ENCODE measurements at places on chromosomes 3 and 15.

GRCh38 chr3:172174513-172175253 is 135.3 kb downstream of the FNDC3B start:
- DNase-seq, result no peak

DNA sequence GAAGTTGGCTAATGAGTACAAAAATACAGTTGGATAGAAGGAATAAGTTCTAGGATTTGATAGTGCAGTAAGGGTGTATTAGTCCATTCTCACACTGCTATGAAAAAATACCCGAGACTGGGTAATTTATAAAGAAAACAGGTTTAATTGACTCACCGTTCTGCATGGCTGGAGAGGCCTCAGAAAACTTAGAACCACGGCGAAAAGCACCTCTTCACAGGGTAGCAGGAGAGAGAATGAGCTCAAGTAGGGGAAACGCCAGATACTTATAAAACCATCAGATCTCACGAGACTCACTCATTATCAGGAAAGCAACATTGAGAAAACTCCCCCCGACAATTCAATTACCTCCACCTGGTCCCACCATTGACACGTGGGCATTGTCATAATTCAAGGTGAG is 483.3 kb downstream of the TUSC7 start:
- DNase-seq, result no peak

- no peak for DNase-seq
These were observed 83.5 kb upstream of the VGLL4 start for GRCh38 chr3:11727207-11727606.

DNA sequence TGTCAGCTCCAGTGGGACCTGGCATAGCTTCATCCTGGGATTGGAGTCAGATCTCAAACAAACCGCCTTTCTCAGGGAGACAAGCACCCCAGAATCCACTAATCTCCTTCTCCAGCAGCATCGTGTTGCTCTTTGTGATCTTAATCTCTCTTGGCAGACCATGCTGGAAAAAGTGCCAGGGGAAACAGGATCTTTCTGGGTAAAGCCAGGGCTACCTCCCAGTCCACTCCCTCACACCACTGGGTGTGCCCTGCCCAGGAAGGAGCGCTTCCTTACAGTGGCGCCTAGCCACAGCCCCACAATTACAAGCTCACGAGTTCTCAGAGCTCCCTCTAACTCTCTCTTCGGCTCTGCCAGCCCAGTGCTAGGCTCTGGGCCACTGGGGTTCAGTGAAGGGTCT is 32.2 kb downstream of the RPLP1 start:
- DNase-seq, result no peak

DNA sequence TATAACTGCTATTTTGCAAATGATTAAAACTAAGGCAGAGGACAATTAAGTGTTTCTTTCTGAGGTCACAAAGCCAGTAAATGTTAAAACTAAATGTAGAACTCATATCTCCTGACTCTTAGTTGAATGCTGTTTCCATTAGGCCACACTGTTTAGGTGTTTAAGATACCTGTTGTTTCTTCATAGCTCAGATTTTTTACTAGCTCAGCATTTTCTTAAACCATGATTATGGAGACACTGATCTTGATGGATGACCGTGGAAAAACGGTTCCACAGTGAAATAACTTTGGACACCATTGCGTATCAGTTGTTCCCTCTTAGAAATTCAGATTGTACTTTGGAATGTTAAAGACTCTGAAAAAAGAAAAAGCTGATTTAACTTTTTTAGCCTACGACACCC is 177.5 kb downstream of the TCF12 start:
- DNase-seq, result no peak

DNA sequence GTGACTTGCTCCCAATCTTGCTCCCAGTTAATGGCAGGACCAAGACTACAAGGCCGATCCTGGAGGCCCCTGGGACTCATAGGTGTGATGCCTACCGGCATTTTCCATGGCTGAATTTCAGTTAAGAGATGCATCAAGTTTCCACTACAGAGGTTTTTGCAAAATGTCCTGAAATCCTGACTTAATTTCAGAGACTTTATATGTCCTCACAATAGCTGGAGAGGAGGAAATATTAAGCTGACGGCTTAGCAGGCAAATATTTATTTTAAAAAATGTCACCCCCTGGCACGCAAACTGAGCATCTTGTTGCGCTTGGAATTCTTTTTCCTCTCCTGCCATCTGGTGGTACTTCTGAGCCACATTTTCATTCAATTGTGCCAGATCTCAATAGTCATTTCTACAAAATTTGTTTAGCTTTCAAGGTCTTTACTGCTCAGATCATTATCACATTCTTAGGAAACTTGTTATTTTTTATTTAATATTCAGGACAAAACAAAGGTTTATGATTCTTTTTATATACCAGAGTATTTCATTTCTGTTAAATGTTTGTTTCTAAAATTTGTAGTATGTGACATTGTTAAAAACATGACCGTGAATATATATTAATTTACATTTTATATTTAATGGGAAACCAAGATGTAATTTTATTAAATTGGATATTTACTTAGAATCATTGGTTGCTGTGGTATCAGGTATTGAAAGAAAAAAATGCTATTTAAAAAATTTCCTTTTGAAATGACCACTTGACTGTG is 189.2 kb upstream of the THRB start:
- DNase-seq, result no peak

DNA sequence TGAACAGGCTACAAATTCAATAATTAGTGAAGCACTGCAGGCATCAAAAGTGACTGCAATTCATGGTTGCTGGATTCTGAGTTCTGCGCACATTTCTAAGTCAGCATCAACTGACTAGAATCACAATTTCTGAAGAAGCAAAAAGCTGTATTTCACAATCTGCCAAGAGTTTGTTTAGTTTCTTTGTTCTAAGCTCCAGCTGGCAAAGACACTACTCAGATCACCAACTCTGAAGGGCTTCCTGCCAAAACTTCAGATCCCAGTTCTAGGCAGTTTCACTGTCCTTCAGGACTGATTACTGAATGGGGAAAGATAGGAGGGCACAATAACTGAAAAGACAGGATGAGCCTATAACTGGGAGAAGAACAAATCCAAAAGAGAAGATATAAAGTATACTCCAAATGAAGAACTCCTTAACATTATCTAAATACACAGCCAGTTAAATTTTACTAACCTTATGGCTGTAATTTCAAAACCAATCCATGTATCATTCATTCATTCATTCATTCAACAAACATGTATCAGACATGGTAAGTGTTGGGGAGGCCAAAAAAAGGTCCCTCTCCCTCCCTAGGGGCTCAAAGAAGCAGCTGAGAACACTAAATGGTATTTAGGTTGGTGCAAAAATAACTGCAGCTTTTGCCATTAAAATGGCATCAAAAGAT is 17.1 kb downstream of the TJP1 start:
- no peak for DNase-seq

Measured in aorta (tissue), 5 donors.